ENCODE measurements at places on chromosomes 2 and 18.

DNA sequence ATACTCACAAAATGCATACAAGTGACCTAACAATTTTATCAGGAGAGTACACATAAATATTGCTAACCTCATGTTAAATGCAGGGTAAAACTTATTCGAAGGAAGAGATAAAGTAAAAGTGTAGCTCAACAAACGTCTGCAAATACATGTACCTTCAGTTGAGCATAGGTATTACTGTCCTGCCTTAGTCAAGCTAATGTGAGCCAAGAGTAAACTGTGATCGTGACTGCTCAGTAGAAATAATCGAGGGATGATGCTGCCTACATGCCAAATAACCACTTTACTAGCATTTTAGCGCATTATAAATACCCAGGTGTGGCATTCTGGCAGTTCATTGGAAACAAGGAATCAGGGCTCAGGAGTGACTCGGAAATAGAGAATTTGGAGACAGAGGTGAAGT, 779.5 kb downstream of the SOCS6 start:
- DNase-seq, result no peak

- no peak for DNase-seq
Observed at GRCh38 chr2:69464575-69464974, 27.3 kb upstream of the NFU1 start.

DNA sequence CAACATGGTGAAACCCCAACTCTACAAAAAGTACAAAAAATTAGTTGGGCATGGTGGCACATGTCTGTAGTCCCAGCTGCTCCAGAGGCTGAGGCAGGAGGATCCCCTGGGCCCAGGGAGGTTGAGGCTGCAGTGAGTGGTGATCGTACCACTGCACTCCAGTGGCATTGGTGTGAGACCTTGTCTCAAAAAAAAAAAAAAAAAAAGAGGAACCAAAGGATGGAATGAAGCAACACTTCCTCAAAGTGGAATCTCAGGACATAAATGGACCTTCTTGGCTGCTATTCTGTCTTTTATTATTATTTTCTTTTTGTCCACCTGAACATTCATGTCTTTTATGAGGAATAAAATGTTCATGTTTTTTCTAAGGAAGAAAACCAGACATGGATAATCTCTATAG, 13.7 kb downstream of the GEMIN6 start:
- DNase-seq, result no peak

- no peak for DNase-seq
Observed at GRCh38 chr18:46680784-46681695, 24.0 kb upstream of the LOXHD1 start.

DNA sequence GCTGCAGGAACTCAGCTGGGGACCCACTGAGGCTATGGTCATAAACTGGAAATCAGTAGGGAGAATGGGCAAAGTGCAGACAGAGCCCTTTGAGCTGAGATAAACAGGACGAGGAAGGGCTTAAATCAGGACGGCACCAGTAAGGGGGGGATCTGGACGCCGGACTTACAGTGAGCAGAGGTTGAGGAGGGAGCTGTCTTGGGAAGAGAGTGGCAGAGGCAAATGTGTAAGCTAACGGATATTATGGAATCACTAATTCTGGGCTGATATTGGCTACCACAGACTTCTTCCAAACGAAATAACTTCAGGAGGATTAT, 539 bp downstream of the CYP27A1 start:
- DNase-seq, result peak; percentile 21

All from kidney tubule cell (primary cell).